Stimulated activated CD4-positive, alpha-beta T cell treated with anti-CD3 and anti-CD28 coated beads, TNF-alpha, amount 100 ng/mL, for 48 hours (primary cell): ENCODE measurements at places on chromosomes 1 and 21.

- DNase-seq: no peak
Observed at GRCh38 chr1:113109908-113110554, 37.0 kb downstream of the LRIG2 start.

- no peak for DNase-seq
Observed at GRCh38 chr1:14115976-14116375, 416.0 kb downstream of the PRDM2 start.

DNA sequence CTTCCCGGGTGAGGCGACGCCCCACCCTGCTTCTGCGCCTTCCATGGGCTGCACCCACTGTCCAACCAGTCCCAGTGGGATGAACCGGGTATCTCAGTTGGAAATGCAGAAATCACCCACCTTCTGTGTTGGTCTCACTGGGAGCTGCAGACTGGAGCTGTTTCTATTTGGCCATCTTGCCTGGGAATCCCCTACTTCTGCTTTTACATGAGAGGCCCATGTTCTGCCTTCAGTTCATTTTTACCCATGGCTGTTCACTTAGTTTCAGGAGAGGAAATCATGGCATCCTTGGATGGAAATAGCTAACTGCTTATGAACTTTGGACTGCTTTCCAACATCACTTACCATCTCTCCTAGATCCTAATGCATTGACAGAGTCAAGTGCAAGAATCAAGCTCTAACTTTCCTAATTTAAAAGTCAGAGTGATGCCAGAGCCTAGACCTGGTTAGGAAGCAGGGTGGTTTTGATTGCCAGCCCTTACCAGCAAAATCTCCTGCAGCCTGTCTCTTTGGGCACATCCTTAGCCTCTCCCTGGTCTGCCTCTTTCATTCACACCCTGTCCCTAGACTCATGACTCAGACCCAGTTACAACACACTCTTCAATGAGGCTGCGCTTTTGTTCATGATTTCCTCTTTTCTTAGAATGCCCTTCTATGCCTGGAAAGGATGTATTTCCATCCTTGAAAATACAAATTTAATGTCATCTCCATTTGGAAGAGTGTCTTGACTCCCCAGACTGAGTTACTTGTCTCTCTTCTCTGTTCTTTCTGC, 137.2 kb downstream of the KCTD3 start:
- DNase-seq: no peak

- DNase-seq: no peak
Observed at GRCh38 chr1:210709701-210710100, 381.0 kb downstream of the HHAT start.

DNA sequence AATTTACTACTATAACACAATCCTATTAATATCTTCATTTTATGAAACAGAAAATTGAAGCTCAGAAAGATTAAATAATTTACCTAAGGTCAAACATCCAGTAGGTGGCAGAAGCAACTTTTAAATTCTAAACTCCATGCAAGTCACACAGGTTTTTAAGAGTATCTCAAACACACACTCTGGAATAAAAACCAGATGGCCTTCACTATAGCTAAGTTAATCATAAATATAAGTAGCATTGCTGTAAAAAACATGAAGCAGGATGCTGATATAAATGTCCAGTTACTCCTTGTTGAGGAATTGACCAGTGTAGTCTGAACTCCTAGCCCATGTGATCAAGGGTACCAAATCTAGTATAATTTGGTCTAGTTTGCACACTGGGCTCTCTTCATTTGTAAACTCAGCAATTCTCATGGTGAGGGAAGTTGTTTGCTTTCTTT, 9.4 kb upstream of the FMO3 start:
- no peak for DNase-seq

DNA sequence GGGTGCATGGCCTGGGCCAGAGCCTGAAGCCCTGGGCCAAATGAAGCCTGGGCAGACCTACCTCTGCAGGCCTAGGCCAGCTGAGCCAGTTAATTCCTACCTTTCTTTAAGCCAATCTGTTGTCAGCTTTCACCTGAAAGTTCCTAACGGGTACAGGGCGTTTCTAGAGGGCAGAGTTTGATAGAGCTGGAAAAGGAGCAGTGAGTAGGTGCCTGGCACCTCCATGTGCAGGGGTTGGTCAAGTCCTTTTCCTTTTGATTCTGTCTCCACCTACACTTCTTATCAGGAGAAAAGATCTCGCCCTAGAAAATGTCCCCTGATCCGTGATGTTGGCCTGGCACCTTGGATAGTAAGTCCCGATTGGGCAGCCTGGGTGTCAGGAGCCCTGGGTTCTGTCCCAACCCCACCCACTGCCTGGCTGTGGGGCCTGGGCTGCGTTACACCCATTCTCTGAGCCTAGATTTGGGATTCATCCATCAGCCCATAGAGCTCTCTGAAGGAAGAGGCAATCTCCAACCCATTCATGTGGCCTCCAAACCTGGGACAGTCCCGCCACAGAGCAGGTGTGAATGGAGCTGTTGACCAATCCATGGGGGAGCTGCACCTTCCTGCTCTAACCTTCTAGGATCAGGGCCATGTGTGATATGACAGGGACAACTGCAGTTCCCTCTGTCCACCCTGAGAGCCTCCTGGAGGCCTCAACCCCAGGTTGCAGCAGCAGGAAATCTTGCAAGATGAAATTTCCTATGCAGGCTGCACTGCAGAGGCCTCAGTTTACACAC, 304.3 kb downstream of the MATN1 start:
- no peak for DNase-seq

DNA sequence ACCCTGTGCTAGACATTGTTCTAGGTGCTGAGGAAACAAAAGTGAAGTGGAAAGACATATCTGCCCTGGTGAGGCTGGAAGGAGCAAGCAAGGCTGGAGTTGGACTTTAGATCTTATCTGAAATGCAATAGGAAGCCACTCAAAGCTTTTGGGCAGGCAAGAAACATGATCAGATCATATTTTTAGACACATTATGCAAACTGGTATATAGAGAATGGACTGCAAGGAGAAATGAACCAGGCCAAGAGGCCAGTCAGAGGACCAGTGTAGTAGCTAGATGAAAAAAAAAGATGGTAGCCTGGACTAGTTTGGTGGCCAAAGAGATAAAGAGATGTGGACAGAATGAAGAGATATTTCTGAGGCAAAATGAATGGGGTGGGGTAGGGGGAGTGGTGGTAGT, 46.3 kb downstream of the CCN1 start:
- no peak for DNase-seq
